ENCODE measurements at places on chromosomes 1 and 21. TPM values are rescaled to one million over a fixed set of nuclear protein-coding genes. Genes with fewer than 3 reads are reported as not detected.
A peak's percentile ranks its signal among the peaks of the same experiment; 100 is the strongest.

DNA sequence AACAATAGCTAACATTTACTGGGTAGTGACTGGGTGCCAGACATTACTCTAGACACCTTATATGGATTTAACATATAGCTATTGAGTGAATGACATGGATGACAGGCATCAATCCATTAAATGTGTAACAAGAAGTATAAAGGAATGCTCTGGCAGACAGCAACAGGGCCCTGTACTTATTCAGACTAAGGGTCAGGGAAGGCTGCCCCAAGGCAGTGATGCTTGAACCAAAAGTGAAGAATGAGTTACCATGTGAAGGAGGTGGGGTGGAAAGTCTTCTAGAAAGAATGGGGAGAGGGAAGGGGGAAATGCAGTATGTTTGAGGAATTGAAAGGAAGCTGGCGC lies 8.3 kb upstream of the PTPRF start:
- DNase-seq = no peak

GRCh38 chr21:28671549-28672195 lies 321.0 kb downstream of the LTN1 start:
- DNase-seq = no peak

DNA sequence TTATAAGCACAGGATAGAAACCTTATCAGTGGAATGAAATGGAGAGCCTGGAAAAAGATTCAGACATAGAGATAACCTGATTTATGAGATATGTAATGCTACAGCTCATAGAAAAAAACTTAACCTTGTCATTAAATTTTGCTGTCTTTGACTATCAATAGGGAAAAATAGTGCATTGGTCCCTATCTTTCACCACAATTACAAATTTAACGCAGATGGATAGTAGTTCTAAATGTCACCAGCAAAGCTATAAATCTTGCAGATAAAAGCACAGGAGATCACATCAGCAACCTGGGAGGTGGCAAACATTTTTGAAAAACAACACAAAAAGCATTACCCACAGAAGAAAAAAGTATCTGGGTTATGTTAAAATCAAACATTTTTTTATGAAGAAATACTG lies 831.6 kb downstream of the BRINP3 start:
- DNase-seq = no peak

GRCh38 chr21:17512253-17513213 lies at the start of gene CXADR:
TSS of gene CXADR (plus strand) at chr21:17513043. CDS start at chr21:17513130, 87 bp downstream.
- peak; percentile 69 for DNase-seq

GRCh38 chr1:87103074-87103473 lies 188.6 kb downstream of the HS2ST1 start:
- DNase-seq = no peak

- DNase-seq = no peak
Measured at GRCh38 chr1:101995984-101996745, 561 bp downstream of the OLFM3 start.

- no peak for DNase-seq
Measured at GRCh38 chr1:59124166-59124565, 172.7 kb upstream of the FGGY start.

- DNase-seq = no peak
Measured at GRCh38 chr1:64129701-64130100, 73.7 kb upstream of the UBE2U start.

DNA sequence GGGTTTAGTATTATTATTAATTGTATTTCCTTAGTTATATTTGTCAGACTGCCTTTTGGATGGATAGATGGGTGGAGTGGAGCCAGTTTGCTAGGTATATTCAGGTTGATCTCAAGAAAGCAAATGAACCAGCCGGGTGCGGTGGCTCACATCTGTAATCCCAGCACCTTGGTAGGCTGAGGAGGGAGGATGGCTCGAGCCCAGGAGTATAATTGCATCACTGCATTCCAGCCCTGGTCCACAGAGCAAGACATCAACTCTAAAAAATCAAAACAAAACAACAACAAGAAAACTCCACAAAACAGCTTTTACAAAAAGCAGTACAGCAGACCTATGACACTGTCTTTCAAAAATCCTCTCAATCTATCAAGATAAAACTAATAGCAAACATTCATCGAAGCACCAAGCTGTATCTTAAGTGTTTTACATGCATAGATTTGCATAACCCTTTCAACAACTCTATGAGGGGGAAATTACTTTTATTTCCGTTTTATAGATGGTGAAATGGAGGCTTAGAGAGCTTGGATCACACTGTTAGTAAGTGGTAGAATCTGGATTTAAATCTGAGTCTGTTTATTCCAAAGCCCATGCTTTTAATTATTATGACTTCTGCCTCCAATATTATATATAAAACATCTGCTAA lies 25.5 kb downstream of the KMO start:
- no peak for DNase-seq

EFCAB14 gene
- 67.0 TPM for total RNA-seq

PYGO2 gene
- total RNA-seq = 35.0 TPM

Data from activated T-helper 1 cell treated with anti-CD3 and anti-CD28 coated beads, Interleukin-12 subunit alpha, Interleukin-12 subunit beta, Interleukin-2, Interleukin-4 antibody, amounts not matched to agents 30 ng/mL and 10 ng/mL and 1 ng/mL, durations not matched to agents 14 hours and 24 hours and 36 hours (primary cell).